ENCODE measurements at places on chromosomes 6 and 20.
A peak's percentile ranks its signal among the peaks of the same experiment; 100 is the strongest.

GRCh38 chr6:21501021-21501354 lies 92.6 kb upstream of the SOX4 start:
- no peak for DNase-seq

DNA sequence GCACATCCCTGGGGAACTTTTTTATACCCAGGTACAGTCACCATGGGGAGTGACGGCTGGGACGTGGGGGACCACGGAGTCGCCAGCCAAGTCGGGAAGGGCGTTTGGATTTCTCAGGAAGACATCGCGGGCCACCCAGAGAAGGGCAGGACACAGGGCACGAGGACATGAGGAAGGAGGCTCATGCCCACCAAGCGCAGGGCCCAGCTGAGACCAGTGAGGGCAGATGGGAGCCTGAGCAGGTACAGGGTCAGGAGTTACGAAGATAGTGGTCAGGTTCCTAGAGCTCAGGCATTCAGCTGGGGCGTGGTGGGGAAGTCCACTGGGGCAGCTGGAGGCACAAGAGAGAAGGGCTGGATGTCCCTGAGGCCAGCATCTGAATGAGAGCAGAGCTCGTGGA lies 74.6 kb downstream of the ZNF133 start:
- no peak for DNase-seq

- DNase-seq = no peak
Observed at GRCh38 chr6:96909811-96910210, 12.1 kb upstream of the NDUFAF4 start.

GRCh38 chr6:79669766-79670165 lies 38.6 kb downstream of the SH3BGRL2 start:
- no peak for DNase-seq

GRCh38 chr6:6890400-6890858 lies 217.3 kb upstream of the RREB1 start:
- no peak for DNase-seq

- DNase-seq = no peak
Observed at GRCh38 chr6:104813552-104813951, 46.2 kb downstream of the HACE1 start.

GRCh38 chr6:49257549-49257948 lies 205.5 kb downstream of the MMUT start:
- no peak for DNase-seq

DNA sequence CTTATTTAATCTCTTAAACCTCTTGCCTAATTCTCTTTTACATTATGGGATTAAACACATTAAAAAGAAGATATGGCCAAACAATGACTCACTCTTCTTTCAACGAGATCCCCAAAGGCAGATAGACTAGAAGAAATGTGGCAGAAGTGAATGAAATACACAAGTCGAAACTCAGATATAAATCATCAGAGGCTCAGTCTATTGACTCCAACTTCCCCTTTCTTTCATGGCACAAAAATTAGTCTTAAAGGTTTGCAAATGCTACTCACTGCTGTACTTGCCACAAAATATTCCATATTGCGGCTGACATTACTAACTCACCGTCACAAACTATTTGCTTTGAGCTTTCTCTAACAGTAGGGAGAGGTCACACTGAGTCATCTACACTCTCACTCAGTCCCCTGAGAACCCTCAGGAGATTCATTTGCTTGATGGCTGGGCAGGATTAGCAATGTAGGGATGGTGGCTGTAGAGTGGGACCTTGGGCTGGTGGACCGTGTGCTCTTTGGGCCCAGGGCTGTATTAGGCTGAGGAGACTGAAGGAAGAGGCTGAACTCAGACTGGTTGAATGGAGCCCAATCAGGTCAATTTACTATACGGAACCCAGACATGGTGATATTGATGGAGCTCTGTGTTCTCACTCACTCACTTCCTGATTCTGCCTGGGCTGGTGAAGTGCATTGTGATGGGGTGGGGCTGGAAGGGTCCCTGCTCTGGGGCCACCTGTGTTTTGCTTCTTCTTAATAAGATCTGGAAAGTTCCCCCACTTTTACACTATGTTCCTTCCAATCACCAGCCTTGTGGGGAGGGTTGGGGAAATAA lies 42.8 kb upstream of the UBR2 start:
- no peak for DNase-seq

GRCh38 chr6:143243786-143244185 lies 183.1 kb downstream of the AIG1 start:
- no peak for DNase-seq

DNA sequence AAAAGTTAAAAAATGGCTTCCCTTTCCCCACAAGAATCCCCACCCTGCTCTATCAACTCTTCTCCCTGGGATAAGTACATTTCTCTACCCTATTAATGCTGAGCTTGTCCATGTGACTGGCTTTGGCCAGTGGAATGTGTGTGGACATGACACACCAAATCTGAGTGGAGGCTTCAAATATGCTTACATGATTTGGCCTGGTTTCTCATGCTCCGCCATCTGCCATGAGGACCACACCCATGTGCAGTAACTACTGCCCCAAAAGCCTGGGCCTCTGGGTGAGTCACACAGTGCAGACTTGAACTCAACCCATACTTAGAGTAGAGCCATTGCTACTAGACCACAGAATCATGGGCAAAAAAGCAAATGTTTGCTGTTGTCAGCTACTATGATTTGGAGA lies 65.4 kb downstream of the PRND start:
- no peak for DNase-seq

DNA sequence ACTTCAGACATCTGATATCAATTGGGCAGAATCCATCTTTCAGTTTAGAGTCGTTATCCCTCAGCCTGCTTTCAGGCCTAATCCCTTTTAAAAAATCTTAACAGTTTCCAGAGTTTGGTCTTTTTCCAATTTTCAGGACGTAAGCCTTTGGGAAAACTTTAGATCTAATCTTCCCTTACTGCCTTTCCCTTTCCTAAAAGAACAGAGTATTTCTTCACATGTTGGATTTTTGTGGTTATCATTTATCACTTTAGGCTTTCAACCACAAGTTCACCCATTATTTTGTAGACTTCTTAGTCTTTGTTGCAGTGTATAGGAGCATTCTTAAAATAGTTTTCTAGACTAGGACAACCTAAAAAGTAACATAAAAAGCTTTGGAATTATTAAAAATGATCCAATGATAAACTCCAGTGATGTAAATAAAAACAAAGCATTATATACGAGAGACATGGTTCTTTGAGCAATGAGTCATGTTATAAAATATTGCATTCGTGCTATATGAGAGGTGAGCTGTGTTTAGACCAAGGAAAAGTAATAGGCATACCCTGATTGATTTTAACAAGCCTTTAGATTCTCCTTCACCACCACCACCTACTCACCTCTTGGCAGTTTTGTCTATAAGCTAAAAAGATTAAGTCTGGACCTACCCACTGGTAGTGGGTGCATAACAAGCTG lies 90.4 kb upstream of the MCHR2 start:
- DNase-seq = no peak

GRCh38 chr20:39112178-39112743 lies 150.1 kb downstream of the DHX35 start:
- DNase-seq = peak; percentile 31

DNA sequence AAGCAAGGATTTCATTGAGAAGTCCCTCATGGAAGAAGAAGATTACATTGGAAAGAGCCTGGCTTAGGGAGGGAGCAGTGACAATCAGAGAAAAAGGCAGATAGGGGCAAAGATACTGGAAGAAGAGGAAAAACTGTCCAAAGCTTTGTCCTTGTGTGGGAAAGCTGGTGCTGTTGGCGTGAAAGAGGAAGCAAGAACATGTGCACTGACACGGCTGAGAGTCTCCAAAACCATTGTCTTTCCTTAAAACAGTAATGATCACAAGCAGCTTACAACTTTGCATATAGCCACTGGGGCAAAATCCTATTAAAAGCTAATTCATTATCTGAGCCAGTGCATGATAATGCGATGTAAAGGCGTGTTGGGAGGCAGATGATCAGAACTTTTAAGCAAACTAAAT lies 85.1 kb upstream of the ESR1 start:
- DNase-seq = no peak

DNA sequence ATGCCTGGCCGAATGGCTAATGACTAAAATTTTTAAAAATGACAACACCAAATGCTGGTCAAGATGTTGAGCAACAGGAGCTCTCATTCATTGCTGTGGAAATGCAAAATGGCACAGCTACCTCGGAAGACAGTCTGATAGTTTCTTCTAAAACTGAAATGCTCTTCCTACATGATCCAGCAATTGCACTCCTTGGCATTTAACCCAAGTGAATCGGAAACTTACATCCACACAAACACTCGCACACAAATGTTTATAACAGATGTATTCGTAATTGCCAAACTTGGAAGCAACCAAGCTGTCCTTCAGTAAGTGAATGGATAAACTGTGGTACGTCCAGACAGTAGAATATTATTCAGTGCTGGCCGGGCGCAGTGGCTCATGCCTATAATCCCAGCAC lies 56.4 kb upstream of the NCOA3 start:
- DNase-seq = no peak

DNA sequence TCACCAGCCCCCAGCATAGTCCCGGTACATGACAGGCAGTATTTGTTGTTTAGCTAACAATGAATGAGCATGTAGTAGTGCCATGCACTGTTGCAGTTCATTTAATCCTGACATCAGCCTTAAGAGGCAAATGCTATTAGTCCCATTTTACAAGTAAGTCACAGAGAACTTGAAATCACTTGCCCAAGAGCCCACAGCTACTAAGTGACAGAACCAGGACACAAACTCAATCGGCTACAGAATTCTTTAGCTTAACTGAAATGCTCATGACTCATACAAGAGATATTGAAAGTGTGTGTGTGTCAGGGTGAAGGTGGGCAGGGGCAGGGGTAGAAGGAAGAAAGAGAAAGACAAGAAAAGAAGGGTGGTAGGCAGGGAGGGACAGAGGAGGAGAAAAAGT lies 52.7 kb downstream of the UNC5CL start:
- DNase-seq = no peak

GRCh38 chr6:128078276-128078675 lies 177.4 kb upstream of the THEMIS start:
- DNase-seq = no peak

- no peak for DNase-seq
Observed at GRCh38 chr6:136236466-136237293, 13.4 kb downstream of the MTFR2 start.

GRCh38 chr6:106637051-106637716 lies 7.8 kb downstream of the QRSL1 start:
- no peak for DNase-seq

GRCh38 chr6:18503593-18504231 lies 116.6 kb downstream of the RNF144B start:
- peak; percentile 58 for DNase-seq

- DNase-seq = no peak
Observed at GRCh38 chr6:144654506-144654905, 369.4 kb downstream of the UTRN start.
